ENCODE measurements at places on chromosomes 1 and 21.

DNA sequence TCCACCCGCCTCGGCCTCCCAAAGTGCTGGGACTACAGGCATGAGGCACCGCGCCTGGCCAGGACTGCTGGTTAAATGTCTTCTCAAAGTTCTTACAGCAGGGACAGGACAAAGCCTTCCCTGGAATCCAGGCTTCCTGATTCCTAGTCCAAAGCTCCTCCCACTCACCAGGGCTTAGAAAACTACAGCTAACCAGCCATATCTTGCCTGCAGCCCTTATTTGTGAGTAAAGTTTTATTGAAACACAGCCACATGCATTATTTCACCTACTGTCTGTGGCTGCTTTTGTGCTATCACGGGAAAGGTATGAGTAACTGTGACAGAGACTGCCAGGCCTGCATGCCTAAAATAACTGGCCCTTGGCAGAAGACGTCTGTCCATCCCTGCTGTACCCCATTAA is 24.4 kb downstream of the TMCO4 start:
- no peak for DNase-seq

DNA sequence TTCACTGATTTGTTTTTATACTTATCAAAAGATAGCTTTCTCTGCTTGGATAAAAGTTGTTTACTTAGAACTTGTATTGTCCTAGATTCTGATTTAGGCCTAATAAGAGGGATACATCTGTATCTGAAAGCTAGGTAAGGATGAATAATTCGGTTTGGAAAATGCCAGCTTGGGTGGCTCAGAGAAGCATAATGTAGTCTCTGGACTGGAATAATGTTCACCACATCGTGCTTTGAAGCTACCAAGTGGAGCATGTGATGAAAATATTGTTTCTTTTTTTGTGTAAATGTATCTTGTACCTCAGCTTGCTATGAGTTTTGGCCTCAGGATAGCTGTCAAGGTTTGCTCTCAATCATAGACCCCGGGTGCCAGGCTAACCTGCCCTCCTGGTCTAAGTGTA is 49.2 kb downstream of the VPS13D start:
- no peak for DNase-seq

GRCh38 chr1:167720965-167721616 is 691 bp upstream of the MPZL1 start:
- DNase-seq, result peak; percentile 76

- no peak for DNase-seq
Observed at GRCh38 chr1:77430966-77431690, 149.3 kb downstream of the AK5 start.

GRCh38 chr21:37833301-37833700 is 83.0 kb downstream of the KCNJ6 start:
- no peak for DNase-seq

GRCh38 chr1:14082331-14082730 is 382.3 kb downstream of the PRDM2 start:
- no peak for DNase-seq

DNA sequence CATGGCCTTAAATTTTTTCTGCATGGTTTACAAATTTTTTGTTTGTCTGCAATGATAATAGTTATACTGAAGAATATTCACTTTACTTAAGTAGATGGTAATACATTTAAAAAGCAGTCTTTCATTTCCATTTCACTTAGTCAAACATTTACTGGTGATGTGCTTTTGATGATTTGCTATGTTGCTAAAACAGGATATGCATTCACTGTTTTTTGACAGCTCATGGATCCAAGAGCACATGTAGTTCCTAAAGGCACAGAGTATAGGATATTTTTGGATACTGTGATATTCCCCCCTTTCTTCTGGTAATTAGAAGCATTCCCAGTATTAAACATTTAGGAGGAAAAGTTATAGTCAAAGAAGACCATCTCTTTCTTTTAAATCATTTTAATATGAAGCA is 45.9 kb downstream of the RAP1A start:
- DNase-seq, result no peak

- DNase-seq, result no peak
Observed at GRCh38 chr1:162663589-162664106, 31.4 kb downstream of the DDR2 start.

GRCh38 chr1:246304484-246305259 is 202.4 kb downstream of the SMYD3 start:
- no peak for DNase-seq

DNA sequence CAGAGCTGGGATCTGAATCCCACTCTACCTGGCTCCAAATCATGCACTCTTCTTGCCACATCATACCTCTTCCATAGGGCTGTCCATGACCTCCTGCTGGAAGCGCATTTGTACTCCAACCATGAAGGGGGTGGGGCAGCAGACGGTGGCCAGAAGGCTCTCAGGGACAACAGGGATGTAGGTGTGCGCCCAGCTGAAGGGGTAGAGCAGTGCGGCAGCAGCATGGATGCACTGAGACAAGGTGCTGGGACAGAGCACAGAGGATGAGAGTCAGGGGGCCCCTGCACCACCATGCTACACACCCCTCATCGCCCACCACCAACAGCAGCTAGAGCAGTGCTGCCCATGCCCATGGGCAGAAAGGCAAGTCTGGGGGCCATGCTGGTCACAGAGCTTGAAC is 8.4 kb downstream of the DENND2D start:
- no peak for DNase-seq

GRCh38 chr1:182207300-182207699 is 145.8 kb upstream of the ZNF648 start:
- no peak for DNase-seq

DNA sequence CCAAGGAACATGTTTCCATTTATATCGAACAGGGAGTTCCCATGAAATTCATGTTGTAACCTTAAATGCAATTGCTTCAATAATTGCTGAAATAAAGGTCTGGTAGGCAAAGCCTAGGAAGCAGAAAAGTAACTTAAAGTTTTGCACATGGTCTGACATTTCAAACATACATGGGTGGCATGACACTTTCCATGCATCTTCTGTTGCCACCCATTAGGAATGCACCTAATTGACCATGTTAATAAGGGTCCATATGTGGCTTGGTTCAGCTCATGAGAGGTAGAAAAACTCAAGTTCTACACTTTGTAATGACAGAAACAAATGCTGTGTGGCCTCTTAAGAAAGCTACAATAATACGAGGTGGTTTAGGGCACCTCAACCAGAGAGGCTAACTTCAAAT is 72.0 kb upstream of the GORAB start:
- DNase-seq, result no peak

- no peak for DNase-seq
Observed at GRCh38 chr21:46412521-46413364, 45.9 kb upstream of the DIP2A start.

- DNase-seq, result peak; percentile 46
Observed at GRCh38 chr1:41238311-41238988, 3.7 kb downstream of the SCMH1 start.

DNA sequence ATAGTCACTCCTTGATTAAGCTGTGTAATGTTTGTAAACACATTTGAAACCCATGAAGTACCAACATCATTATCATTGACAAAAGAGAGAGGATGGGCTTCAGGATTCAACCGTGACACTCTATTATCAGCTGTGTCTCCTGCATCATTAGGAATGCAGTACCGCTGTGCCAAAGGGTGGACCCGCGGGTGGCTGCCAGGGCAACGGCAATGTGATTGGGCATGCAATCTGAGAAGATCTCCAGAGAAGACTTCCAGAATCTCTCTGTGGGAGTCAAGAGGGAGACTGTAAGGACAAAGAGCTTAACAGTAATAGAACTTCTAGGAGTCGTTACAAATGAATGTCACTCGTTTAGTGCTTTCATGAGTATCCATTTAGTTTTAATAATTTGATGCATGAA is 97.9 kb downstream of the USH2A start:
- no peak for DNase-seq

- DNase-seq, result no peak
Observed at GRCh38 chr1:238690415-238690814, 696.0 kb upstream of the CHRM3 start.

DNA sequence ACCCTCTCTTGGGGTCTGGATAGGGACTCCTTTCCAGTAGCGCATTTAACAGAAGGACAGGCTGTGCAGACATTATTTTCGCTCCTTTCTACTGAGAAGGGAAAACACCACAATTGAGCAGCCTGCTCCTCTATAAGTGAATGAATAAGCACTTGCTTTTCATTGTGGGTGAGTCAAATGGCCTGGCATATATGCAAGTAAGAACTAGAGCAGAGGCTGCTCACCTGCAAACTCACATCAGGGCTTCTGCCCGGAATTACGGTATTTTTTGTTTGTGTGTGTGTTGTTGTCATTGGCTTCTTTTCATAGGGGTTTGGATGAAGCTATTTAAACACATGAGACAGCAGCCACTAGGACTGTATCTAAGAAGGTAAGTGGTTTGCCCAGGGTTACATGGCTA is 200.1 kb upstream of the CAMK1G start:
- DNase-seq, result peak; percentile 4

DNA sequence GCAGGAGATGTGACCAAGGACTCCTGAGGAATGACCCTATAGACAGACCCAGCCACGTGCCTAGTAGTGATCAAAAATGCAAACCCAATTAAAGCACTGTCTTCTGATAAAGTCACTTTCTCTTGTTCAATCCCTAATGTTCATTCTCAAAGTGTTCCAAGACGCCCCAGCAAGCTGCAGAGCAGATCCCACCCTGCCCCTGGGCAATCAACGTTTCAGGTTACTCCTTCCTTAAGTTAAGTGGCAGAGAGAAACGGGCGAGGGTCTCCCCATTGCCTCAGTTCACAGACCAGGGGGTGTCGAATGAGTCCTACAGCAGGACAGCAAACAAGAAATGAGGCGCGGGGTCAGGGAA is 699 bp upstream of the RGS2 start:
- no peak for DNase-seq

- DNase-seq, result no peak
Observed at GRCh38 chr1:177132141-177132540, 32.4 kb downstream of the ASTN1 start.

GRCh38 chr1:92851729-92852128 is 19.9 kb downstream of the RPL5 start:
- DNase-seq, result no peak

- no peak for DNase-seq
Observed at GRCh38 chr1:100229681-100230443, 19.8 kb downstream of the DBT start.

GRCh38 chr1:119114786-119115185 is 25.7 kb downstream of the WARS2 start:
- no peak for DNase-seq

GRCh38 chr1:168835791-168836190 is 106.8 kb upstream of the DPT start:
- DNase-seq, result no peak

- no peak for DNase-seq
Observed at GRCh38 chr1:93827128-93827527, 51.9 kb downstream of the DNTTIP2 start.

GRCh38 chr1:45926330-45926729 is 122.9 kb downstream of the MAST2 start:
- no peak for DNase-seq

DNA sequence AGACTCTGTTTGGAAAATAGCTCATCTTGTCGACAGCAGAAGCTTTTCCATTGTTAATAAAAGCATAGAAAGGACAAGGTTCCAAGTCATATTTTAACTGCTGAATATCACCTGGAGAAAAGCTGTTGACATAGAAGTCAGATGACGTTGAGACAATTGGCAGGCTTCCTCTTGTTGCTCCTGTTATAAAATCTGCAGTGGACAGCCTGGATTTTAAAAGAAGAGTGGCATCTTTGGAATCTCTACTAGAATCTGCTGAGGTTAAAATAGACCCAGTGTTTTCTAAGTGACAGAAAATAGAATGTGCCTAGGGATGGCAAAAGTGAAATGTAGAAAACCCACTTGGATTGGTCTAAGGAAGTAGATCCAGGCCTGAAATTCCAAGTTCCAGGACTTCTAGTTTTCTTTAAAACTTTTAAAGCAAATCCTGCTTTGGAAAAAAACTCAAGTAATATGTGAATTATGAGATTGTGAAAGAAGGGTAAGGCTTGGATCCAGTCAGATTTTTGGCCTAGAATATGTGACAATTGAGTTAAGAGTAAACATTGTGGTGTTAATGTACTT is 53.6 kb upstream of the NEXN start:
- DNase-seq, result no peak

DNA sequence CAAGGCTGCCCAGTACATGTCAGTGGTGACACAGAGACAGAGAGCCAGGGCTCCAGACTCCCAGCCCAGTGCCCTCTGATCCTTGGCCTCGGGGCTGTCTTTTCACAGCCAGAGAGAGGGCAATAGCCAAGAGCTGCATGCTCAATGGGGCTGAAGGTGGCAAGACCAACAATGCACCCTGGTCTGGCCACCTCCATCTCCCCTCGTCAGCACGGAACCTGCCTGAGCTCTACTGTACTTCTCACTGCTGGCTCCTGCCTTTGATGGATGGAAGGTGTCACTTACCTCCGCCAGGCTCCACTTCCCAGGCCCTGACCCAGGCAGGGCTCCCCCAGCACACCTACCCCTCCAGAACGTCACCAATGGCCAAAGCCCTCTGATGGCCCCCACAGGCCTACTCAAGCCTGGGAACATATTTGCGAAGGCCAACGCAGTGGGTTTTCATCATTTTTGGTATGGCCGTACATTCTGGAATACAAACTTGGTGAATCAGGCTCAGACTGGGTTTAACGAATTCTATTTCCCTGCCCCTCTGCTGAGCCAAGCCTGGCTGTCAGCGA is 88.1 kb downstream of the DMRTB1 start:
- no peak for DNase-seq

GRCh38 chr21:17391811-17392340 is 121.0 kb upstream of the CXADR start:
- DNase-seq, result no peak
